ENCODE measurements at places on chromosomes 5 and 9.
A peak's percentile ranks its signal among the peaks of the same experiment; 100 is the strongest.

GRCh38 chr9:105842023-105842644, 147.8 kb downstream of the TMEM38B start:
- peak; percentile 33 for DNase-seq

DNA sequence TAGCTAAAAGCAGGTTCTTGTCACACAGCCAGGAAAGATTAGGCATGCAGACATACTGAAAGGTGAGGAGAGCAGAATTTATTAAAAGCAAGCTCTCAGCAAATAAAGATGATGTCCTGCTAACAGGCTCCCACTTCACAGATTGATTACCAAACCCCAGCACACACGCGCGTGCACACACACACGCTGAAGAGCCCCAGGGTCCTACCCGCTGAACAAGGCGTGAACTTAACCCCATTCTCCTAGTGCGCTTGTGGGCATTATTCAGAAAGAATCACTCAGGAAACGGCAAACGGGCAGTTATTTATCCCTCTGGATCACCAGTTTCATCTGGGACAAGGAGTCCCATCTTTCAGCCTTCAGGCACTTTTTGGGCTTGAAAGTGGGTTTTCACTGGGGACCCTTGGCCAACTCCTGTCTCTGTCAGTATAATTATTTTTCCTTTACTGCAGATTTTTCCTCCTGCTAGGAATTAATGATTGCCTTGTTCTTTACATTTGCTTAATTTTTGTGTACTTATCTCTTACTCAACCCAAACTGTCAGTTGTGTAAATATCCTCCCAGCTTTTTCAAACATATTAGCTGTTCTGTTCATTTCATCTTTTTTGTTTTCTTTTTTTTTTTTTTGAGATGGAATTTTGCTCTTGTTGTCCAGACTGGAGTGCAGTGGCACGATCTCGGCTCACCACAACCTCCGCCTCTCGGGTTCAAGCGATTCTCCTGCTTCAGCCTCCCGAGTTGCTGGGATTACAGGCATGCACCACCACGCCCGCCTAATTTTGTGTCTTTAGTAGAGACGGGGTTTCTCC, 92.6 kb downstream of the RIC1 start:
- DNase-seq: no peak

DNA sequence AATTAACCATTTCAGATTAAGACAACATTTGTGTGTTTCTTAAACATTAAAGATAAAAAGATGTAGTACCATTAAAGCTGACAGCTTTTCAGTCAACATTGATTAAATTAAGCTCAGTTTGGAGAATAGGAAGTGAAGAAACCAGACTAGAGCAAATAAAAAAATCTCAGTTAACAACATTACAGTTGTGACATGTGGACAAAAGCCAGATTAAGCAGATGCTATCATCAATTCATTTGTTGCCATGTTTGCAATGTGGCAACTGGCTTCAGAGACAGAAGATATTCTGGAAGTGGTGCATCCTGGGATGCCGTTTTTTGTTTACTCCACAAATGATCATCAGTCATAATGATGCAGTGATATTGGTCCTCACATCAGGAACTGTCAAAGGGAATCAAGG, 70.3 kb upstream of the CNTLN start:
- no peak for DNase-seq

GRCh38 chr5:81774374-81774773, 23.5 kb upstream of the SSBP2 start:
- no peak for DNase-seq

DNA sequence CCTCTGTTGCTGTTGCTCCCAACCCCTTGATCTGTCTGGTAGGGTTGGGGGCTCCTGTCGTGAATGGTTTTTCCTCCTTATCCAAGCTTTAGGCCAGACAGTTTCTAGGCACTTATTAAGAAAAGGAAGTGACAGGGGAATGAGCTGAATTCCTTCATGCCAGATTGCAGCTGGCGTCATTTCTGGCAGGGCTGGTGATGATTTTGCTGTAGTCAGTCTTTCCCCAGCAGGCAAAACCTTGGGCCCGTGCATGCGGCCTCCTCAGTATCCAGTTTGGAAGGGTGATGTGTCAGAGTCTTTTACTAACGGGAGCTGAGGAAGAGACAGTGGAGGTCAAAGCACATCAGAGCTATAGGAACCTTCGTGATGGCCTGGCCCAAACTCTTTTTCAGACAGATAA, 58.8 kb downstream of the COL27A1 start:
- DNase-seq: peak; percentile 64

Data from fibroblast of upper back skin (primary cell).